ENCODE measurements at places on chromosomes 5 and 9. TPM values are rescaled to one million over a fixed set of nuclear protein-coding genes. Genes with fewer than 3 reads are reported as not detected.

The ZNF354C gene
- total RNA-seq = 3.0 TPM

The UBAC1 gene
- total RNA-seq = 31.0 TPM

- H3K4me3 ChIP-seq = no peak overlapping the region
- no peaks in the 10 kb centered on the region for H3K36me3 ChIP-seq
- no peaks in the 10 kb centered on the region for H3K27me3 ChIP-seq
- DNase-seq = no peak
Observed at GRCh38 chr9:95499847-95500246, 16.9 kb downstream of the PTCH1 start.

The FAM221B gene
- total RNA-seq = not detected
